CD4-positive, alpha-beta memory T cell (primary cell): ENCODE measurements at places on chromosomes 6 and 20. TPM values are rescaled to one million over a fixed set of nuclear protein-coding genes. Genes with fewer than 3 reads are reported as not detected.

ANKRD66 gene
- polyA plus RNA-seq: not detected

TSBP1 gene
- polyA plus RNA-seq: not detected

ZFP64 gene
- 11.2 TPM for polyA plus RNA-seq

CRISP2 gene
- polyA plus RNA-seq: not detected

HCK gene
- 0.48 TPM for polyA plus RNA-seq

NKAPL gene
- polyA plus RNA-seq: 0.15 TPM

AFG1L gene
- 2.7 TPM for polyA plus RNA-seq

GRCh38 chr20:60491051-60491581 is 532.9 kb downstream of the CDH26 start:
- DNase-seq: no peak

- DNase-seq: peak; percentile 16
Observed at GRCh38 chr20:45138561-45139300, 14.5 kb upstream of the WFDC12 start.

- no peak for DNase-seq
Observed at GRCh38 chr20:11218173-11218680, 544.4 kb upstream of the JAG1 start.

GRCh38 chr6:130134582-130134981 is 88.2 kb downstream of the SAMD3 start:
- DNase-seq: no peak

- DNase-seq: peak; percentile 41
Observed at GRCh38 chr6:7052443-7053011, 55.2 kb upstream of the RREB1 start.

- DNase-seq: no peak
Observed at GRCh38 chr6:163612200-163612599, 197.7 kb downstream of the QKI start.

DNA sequence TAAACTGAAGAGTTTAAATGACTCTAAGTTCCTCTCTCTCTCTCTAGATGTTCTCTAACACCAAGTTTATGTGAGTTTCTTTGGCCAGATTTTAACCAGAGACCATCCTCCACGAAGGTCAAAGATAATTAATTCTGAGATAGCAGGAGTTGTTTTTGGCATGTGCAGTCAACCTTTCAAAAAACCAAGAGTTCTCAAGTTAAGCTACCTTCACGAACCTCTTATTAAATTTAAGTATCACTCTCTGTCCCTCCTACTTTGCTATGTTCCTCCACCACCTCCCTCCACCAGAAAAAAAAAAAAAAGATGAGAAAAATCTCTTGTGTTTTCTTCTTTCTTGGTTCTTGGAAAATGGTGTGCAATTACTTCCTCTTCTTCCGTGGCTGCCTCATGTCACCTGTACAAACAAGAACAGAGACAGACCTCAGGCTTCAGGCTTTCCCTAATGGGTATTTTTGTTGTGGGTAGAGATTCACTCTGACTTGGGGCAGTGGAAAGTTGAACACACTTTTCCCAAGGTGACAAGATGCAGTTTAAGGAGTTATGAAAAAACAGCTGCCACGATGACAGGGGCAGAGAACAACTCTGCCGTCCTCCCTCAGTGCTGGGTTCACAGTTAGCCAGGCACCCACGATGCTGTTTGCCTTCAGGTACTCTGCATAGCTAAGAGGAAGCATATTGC is 64.3 kb downstream of the ADTRP start:
- peak; percentile 47 for DNase-seq

- no peak for DNase-seq
Observed at GRCh38 chr6:127201321-127201720, 65.3 kb upstream of the RNF146 start.

DNA sequence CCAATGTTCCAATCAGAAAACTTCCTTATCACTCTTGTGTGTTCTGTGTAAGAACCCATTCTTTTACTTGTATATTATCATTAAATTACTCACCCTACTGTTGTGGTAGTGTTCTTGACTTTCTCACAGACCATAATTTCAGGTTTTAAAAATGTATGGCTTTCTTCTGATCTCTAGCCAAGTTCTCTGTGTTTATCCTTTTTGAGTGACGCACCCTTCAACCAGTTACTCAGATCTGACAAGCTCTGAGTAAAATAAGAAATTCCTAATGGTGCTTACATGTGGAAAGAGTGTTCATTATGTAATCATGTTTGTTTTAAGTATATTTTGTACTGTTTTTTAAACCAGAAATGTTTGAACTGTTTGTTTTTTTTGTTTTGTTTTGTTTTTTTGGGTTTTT is 11.0 kb downstream of the TBPL1 start:
- DNase-seq: no peak

DNA sequence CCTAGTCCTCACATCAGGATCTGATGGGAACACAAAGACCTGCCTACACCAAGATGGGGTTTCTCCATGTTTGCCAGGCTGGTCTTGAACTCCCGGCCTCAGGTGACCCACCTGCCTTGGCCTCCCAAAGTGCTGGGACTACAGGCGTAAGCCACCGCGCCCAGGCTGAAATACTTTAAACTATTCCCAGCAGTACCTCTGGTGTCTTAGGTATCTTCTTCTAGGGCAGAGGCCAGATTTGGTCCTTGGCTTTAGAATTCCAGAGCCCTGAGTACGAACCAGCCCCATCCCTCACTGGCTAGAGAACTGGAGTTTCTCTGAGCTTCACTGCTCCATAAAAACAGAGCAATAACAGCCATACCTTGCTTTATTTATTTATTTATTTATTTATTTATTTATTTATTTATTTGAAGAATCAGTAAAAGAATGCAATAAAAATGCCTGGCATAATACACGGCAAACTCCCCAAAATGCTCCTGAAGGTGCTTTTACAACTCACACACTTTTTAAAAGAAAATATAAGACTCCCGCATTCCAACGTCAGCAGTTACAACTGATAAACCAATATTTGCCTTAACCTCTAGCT is 312.1 kb downstream of the TFAP2C start:
- no peak for DNase-seq

DNA sequence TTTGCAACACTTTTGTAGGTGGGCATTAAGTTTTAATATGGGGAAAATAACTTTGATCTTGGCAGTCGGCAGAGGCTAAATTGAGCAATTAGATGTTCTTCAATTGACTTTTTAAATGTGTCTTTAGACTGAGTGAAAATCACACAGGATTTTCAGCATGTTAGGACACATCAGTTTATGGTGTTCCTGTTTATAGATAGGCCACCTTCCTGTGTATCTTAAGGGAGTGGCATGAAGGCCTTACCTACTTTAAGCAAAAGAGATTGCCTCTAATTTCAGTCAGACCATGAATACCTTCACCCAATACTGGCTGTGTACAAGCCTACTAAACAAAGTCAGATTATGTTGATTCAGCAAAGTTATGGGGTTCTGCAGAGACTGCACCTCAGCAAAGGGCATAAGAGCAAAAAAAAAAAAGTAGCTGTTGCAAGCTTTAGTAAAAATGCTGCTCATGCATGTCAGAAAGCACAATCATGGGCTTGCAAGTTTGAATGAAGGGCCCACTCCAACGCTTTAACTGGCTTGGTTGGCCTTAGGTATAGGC is 848.4 kb downstream of the PHF3 start:
- no peak for DNase-seq
